ENCODE measurements at places on chromosomes 6 and 20.

DNA sequence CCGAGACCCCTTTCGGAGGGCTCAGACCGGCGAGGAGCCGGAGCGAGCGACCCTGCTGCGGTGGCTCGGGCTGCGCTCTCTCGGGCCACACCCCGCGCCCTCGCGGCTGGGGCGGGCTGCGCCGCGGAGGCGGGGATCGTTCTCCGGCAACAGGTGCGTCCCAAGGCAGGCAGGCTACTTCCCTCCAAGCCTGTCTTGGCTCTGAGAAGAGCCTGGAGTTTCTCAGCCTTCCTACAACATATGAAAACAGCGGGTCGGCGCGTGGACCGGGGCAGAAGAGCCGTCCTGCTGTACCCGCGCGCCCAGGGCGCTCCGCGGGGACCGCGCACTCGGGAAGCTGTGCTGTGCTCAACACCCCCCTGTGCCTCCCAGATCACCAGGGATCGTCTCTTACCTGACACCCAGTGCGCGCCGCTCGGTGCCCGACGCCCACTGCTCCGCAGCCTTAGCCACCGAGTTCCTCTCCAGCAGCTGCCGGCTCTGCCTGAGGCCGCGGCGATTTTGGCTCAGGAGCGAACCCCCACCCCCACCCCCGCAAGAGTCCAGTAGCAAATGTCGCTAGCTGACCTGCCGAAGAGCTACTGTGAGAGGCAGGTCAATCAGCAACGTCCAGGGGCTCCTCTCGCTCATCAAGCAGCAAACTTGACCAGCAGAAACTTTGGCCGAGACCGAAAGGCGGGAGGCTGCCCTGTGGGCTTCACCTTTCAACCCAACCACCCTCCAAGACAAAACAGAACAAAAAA is 3.7 kb upstream of the OLIG3 start:
- DNase-seq: no peak

DNA sequence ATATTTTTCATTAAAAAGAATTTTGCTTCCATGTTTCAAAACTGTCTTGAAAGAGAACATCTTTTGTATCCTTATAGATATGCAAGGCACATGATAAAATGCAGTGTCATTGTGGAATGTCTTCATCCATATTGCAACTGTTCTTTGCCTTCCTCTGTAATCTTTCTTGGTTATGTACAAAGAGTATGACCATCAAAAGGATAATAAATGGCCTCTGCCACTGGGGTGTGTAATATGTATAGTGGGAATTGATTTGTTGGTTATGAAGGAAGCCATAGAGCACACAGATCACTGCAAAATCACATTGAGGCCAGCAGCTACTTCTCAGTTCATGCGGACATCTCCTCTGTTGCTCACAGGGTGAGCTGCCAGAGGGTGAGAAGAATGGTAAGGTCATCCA is 703.5 kb downstream of the TFAP2A start:
- DNase-seq: no peak

DNA sequence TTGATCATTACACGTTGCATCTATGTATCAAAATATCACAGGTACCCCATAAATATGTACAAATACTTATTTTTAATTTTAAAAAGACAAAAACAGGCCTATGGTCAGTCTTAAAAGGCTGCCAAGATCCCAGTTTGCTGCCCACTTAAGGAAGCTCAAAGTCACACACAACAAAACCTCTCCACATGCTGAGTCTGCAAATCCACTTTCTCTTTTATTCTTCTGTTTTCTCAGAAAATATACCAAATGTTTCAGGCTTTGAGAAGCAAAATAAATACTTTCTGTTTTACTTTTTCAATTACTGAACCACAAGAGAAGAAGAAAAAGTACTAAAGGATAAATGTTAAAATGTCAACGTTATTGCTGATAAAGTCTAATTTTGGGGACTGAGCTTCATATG is 107.8 kb upstream of the MANEA start:
- DNase-seq: no peak

DNA sequence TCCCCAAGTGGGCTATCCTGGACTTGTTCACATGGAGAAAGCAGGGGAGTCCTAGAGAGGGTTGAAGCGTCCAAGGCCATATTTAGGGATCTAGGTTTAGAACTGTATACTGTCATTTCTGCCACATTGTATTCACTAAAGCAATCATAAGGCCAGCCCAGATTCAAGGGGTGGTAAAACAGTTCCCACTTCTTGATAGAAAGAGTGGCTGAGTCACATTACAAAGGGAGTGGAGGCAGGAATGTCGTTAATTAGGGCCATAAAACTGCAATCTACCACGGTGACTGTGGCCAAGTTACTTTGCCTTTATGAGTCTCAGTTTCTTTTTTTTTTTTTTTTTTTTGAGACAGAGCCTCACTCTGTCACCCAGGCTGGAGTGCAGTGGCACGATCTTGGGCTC is 7.4 kb upstream of the UBR2 start:
- no peak for DNase-seq

GRCh38 chr20:40234593-40234992 is 454.4 kb downstream of the MAFB start:
- no peak for DNase-seq

- DNase-seq: peak; percentile 67
Observed at GRCh38 chr6:131136021-131136786, 937 bp downstream of the AKAP7 start.

DNA sequence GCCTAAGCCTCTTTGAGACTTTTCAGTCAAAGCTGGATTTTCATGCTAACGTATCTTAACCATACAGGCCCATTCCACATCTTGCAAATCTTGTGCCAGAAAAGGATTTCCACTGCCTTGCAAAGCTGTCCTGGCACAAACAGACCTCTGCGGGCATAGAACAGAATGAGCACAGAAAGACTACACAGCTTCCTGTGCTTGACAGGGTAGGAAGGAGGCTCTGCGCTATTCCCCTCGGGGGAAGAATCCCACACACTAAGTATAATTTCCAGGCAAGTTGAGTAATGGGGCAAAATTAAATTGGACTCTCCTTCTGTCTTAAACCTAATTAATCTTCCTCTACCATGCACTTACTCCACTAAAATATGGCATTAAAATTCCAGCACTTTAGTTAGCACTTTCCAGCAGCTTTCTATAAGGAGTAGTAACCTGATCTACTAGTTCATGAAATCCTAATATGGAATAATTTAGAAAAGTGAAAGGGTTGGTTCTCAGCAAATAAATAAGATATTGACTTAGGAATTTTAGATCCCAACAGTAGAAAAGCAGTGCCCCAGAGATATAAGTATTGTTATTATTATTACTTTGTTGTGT is 532.1 kb upstream of the JAG1 start:
- no peak for DNase-seq

- DNase-seq: no peak
Observed at GRCh38 chr6:3482869-3483268, 26.0 kb upstream of the SLC22A23 start.

GRCh38 chr20:10519361-10520046 is 84.4 kb downstream of the SLX4IP start:
- no peak for DNase-seq

DNA sequence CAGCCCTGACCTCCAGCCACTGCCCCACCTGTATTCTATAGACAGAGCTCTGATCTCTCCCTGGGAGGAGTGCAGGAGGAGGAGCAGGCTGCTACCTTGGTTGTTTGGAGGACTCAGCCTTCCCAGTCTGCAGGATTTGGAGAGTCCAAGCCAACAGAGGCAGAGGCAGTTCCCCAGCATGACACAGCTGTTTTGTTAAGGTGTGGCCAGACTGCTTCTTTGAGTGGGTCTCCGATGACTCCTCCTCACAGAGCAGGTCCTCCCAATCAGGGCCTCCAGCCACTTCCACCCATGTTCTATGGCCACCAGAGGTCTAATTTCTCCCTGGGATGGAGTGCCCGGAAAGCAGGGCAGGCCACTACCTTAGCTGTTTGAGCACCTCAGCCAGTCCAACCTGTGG is 203.5 kb downstream of the HACE1 start:
- DNase-seq: no peak

DNA sequence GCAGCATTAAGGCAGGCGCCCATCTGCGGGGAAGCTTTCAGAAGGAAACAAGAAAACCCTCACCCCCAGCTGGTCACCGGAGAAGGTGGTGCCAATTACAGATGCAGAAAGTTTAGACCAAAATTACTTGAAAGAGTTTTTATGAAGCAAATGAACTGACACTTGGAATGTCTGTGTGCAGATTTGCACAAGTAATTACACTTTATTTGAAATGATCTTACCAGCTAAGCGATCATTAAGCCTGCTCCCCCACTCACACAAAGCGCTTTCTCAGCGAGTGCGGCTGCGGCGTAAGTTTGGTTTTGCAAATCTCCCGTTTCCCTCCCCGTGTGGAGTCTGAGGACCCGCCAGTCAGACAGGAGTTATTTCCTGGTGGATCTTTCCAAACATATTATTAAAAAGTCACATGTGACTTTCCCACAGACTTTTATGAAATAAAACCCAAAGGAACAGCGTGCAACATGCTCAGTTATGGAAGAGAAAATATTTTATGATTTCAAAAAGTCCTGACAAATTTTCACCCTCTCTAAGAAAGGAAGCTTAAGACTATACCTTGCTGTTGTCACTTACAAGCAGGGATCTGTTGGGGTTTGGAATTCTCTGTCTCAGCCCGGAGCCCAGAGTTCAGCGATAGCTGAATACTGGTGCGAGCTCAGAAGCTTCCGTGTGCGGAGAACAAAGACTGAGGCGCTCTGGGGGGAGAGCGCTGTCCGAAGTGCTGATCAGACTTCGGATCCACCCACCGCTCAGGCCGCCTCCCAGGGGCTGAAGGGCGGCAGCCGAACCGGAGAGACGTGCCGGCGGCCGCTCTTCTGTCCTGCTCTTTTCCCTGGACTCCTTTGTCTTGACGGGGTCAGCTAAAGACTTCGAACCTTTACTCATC is 2.7 kb upstream of the MYT1 start:
- DNase-seq: peak; percentile 47

DNA sequence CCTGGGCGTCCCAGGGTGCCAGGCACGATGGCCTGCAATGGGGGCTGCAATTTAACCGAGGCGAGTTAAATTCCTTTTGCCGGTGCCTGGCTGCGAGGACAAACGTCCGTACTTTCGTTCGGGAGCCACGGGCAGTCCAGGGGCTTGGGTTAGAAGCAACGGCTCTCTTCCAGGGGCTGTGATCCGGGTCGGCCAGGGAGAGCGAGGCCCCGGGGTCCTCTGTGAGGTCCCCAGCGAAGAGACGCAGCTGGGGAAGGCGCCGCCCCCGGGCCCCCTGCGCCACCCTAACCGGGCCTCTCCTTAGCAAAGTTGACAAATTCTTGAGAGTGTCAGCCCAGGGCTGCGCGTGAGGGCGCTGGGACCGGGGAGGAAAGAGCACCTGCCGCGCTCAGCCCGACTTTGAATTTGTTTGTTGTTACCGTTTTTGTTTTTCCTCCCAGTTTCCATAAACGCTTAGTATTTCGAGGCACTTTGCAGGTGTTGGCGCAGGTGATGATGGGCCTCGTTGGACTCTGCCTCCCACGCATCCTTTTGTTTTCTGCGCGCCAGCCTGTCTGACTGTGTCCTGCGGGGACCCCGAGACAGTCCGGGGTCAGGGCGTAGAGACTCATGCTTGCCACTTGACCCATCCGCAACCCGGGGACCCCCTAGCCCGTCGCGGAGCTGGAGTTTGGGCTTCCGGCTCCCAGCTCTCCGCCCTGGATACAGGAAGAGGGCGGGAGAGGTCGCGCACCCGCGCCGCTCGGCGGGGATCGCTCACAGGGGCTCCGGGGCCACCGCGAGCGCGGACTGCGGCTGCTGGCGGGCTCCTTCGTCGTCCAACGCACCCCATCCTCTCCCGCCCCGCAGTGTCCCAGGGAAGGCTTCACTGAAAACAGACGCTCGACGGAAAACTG is 5.8 kb downstream of the OLIG3 start:
- no peak for DNase-seq

DNA sequence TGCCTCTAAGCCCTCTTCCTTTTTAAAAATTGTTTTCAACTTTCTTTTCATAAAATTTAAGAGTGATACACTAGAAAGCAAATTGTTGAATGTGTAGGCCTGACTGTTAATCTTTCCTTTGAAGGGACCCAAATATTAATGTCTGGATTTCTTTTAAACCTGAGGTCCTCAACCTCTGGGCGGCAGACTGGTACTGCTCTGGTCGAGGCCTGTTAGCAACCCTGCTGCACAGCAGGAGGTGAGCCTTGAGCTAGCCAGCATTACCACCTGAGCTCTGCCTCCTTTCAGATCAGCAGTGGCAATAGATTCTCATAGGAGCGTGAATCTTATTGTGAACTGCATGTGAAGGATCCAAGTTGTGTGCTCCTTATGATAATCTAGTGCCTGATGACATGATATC is 191.2 kb downstream of the MANEA start:
- no peak for DNase-seq

DNA sequence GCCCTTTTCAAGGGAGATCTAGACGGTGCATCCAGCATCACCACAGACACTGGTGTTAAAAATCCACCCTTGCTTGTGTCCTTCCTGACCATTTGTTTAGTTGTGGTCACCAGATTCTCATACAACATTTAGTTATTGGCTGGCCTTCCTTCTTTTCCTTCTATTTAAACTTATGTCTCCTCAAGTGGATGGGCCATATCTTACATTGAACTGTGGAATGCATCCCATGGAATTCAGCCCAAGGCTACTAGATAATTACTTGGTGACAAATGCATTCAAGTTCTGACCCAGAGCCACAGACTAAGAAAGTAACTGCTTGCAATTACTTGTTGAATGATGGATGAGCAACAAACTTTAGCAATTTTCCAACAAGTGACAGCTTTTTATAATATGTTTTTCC is 198.9 kb upstream of the SSTR4 start:
- no peak for DNase-seq

DNA sequence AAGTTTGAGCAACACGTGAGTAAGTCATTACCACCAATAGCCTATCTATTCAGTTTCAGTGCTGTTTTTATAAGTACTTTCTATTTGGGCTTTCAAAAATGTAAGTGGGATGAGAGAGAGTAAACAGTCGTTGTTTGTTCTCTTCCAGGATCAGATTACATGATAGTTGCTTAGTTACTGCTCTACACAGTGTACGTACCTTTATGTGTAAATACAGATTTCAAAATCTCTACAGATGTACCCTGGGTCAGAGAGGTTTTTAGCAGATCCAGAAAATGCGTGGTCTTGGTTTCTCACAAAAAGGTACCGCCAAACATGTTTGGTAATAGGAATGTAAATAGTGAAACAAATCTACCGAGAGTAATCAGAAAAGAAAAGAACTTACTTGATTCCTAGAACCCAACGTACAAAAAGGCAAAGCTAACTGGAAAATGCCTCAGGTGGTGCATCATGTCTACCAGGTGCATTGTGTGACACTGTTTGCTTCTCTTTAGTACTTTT is 421.1 kb downstream of the BCKDHB start:
- no peak for DNase-seq

DNA sequence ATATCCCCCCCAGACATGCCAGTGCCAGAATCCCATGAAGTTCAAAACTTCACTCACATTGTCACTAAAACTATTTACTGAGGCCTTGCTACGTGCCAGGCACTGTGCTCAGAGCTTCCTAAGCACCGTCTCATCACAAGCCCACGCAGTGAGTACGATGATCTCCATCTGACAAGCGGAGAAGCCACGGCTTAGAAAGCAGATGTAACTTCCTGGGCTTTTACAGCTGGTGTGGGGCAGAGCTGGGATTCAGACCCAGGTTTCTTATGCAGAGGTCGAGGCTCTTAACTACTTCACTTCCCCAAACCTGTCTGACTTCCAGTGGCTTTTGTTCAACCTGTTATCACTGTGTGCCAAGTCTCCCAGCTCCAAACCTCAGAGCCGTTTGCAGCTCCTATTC is 8.3 kb downstream of the MDGA1 start:
- DNase-seq: peak; percentile 20

- peak; percentile 10 for DNase-seq
Observed at GRCh38 chr6:169008641-169009257, 244.9 kb downstream of the THBS2 start.
